GOT3 (cell line): ENCODE measurements at places on chromosomes 16 and 17.

GRCh38 chr16:73847090-73847489 is 449.5 kb upstream of the PSMD7 start:
- no peak for DNase-seq

DNA sequence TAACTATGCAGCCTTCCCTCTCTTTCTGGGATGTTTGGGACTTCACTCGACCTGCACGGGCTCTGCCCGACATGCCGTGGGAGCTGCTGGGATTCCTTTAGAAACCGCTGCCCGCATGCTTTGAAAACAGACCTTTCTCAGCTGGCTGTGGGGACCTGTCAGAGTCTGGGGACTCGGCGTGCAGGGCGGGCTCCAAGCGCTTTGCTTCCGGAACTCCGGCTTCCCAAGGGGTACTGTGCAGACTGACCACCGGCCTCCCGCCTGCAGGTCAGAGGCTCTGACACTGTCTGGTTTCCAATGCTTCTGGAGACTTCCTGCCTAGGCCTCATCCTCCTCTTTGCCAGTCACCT is 11.8 kb downstream of the PRSS27 start:
- no peak for DNase-seq

DNA sequence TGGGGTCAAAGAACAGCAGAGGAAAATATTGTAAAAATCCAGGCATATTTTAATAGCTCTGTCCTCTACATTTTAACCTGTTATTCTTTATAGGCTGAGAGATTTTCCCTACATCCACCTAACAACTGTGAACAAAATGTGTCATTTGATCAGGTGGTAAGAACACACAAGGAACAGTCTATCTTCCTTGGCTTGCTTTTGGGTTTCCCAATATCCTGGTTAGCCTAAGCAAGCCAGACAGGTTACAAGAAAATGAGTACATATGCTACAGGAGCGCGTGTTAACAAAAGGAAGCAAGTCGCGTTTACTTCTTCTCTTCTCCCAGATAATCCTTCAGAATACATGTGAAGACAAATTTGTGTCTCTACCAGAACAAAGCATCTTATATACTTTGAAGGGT is 31.0 kb upstream of the PITPNM3 start:
- no peak for DNase-seq

DNA sequence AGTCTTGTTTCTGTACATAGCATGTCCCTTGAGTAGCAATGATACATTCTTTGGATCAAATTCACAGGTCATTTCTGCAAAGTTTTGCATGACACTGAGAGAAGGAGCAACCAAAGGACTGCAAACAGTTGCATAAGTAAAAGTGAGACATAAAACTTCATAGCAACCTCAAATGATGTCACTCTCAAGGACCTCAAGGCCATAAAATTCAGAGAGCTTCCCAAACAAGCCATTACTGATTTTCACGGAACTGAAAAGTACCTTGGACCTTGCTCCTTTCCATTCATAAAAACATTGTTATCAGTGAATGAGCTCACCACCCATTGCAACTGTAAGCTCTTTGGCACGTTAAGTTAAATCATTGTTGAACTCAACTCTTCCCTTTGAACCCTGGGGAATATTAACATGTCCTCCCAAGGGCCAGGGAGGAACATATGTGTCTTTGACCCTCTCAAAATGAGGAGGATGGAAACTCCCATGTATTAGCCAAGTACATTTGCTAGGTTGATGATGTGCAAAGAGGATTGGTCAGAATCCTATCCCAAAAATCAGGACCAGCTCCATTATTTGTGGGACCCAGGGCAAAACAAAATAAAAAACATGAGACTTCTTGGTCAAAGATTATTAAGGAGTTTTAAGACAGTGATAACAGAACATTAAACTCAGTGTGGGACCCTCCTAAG is 275.0 kb upstream of the DYNLRB2 start:
- DNase-seq, result no peak

DNA sequence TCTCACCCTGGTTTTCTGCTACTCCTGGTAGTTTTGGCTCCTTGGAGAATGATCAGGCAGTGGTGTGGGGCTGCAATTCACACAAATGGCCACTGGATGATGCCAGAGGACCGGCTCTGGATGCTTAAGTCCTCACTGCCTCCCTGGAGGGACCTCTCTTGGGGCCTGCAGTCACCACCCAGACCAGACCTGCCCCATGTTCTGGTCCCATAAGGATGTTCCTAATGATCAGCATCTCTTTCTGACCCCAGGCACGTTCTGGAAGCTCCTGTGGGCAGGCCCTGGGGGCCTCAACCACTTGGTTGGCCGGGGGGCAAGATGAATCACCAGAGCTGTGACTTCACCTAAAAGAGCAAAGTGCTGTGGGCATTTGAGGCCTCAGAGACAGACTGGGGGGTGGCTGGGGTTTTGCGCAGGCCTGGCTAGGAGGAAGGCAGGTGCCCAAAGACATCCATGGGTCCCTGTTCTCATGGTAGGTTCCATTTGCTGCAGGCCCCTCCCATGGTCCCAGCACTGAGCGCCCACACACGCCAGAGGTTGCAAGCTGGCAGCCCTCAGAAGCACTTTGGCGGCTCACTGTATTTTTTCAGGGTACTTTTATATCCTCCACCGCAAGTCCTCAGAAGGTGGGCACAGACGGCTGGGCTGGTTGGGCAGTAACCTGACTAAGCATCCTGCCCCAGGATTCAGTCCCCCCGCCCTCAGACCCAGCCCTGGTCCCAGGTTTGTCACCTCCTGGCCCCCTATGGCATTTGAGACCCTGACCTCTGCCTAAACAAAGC is 53.2 kb downstream of the NT5M start:
- DNase-seq, result peak; percentile 29

- DNase-seq, result no peak
Observed at GRCh38 chr16:27245276-27246172, 23.0 kb downstream of the NSMCE1 start.

- DNase-seq, result no peak
Observed at GRCh38 chr16:83723901-83724300, 83.9 kb upstream of the HSBP1 start.

DNA sequence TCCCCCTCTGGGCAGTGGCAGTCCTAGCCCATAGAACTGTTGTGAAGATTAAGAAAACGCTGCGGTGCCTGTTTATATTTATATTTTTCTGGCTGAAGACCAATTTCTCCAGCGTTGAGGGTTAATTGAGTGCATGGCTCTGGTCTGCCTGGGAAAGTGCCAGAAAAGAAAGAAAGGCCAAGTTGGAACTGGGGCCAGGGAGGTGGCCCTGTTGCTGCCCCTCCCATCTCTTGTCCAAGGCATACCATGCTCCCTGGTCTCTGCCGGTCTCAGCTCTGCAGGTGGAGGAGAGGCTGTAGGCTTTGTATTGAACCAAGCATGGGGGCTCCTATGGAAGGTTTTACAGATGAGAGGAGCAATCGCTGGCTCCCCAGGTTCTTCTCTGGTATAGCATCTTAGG is 124.7 kb downstream of the MGAT5B start:
- DNase-seq, result no peak

- no peak for DNase-seq
Observed at GRCh38 chr16:90019543-90020259, 445 bp upstream of the DBNDD1 start.

- no peak for DNase-seq
Observed at GRCh38 chr16:29745853-29746345, at the start of gene C16orf54. Gene C16orf54, minus strand, starts transcription at chr16:29745990. Its CDS starts 1,039 bp downstream, at chr16:29744951.

DNA sequence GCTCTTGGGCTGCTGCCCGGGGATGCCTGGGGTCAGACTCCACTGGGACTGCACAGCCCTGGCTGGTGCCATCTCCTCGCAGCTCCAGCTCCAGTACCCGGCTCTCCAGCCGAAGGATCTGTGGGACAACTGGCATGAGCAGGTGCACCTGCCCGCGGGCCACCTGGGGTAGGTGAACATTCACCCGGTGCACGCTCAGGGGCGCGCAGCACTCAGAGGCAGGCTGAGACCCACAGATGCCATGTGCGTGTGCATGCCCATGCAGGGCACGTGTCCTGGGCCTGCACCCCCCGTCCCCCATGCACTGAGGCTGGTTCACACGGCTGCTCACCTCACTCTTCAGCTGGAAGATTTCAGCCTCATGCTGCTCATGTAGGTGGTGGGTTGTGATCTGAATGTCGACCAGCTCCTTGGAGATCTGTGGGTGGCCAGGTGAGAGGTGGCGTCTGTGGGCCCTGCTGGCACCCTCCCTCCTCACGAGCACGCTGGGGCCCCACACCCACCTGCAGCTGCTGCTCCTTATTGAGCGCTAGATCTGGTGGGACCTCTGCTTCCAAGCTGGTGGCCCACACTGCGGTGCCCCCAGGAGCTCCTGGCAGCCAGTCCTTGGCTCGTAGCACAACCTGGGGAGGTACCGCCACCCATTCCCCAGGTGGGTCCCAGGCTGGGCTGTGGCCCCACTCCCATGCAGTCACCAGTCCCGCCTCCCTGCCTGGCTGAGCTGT is 618 bp downstream of the CCDC78 start:
- DNase-seq, result no peak

- no peak for DNase-seq
Observed at GRCh38 chr16:69443927-69444631, 19.7 kb downstream of the CYB5B start.

GRCh38 chr17:1729966-1730325 is 5.4 kb downstream of the WDR81 start:
- DNase-seq, result no peak

DNA sequence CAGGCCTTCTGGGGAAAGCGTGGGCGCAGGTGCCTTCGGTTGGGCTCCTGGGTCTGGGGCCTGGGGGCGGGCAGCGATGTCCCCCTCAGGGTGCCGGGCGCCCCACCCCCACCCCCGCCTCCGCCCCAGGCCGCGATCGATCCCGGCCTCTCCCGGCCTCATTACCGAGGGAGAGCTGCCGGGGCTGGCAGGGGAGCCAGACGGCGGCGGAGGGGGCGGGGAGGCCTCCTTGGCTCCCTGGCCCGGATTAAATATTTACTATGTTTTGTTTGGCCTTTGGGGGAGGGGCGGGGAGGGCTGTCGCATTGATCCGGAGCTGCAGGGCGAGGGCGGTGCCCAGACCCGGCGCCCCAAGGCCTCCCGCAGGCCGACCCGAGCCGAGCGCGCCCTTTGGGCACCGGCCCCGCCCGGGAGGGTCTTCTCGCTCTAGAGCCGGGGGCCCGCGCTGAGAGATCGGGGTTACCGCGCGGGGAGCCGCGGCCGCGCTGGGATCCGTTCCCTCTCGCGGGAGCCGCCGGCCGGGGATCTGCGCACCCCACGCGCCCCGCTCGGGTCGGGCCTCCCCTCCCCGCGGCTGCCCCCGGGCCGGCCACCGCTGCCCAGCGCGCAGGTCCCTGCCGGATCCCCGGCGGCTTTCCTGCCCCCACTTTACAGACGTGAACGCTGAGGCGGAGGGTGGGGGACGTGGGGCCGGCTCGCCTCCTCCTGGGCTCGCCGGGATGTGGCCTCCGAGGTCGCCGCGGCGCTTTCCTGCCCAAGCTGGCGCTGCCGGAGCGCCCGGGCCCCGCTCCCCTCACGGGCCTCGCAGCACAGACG is 27.0 kb downstream of the RTN4RL1 start:
- DNase-seq, result no peak

- no peak for DNase-seq
Observed at GRCh38 chr17:17849845-17850373, 13.1 kb upstream of the SREBF1 start.

GRCh38 chr16:4200781-4201137 is 41.1 kb downstream of the SRL start:
- no peak for DNase-seq
